ENCODE measurements at places on chromosomes 13 and 19.

- no peak for DNase-seq
Measured at GRCh38 chr13:67515895-67516294, 285.8 kb upstream of the PCDH9 start.

GRCh38 chr13:68046903-68047302 is 816.8 kb upstream of the PCDH9 start:
- no peak for DNase-seq

DNA sequence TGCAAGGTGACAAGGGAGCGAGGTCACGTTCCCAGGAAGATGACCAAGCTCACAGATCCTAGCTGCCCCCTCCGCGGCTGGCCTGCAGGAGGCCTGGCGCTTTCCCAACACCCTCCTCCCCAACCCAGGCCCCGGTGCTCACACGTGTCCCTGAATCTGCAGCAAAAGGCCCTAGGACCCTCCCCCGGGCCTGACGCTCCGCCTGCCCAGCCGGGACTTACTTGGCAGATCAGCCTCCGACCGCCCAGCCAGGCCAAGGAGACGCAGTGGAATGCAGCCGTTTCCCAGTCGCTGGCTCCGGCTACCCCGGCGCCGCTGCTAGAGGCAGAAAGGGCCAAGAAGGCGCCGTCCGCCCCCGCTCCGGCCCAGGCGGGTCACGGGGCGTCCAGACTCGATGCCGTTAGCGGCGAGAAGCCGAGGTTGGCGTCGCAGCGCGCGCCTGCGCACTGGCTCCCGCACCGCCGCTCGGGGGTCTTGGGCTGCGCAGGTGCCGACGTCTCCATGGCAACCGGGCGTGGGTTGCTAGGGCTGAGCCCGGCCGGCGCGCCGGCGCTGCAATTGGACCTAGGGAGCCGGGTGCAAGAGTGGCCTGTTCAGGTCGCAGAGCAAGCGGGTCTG is at the start of gene PNMA8A:
TSS of gene PNMA8A (minus strand) at position 448 of the 618 bp plus-strand sequence. CDS start 528 bp downstream, outside the sequence.
- DNase-seq: peak; percentile 92

DNA sequence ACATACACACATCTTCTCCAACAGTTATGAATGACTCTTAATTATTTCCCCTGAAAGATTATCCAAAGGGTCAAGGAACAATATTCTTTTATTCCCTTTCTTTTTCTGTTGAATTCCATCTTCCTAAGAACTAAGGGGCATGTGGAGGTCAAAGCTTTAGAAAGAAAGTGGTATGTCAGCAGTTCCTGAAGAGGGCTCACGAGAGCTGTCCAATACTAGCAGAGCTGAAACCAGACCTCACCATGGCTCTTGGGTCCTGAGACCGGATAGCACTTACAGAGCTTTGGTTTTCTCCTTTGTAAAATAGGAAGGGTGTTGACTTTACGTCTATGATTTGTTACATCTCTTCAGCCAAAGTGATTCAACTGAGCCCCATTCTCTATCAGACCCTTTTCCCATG is 109.8 kb upstream of the FREM2 start:
- no peak for DNase-seq

DNA sequence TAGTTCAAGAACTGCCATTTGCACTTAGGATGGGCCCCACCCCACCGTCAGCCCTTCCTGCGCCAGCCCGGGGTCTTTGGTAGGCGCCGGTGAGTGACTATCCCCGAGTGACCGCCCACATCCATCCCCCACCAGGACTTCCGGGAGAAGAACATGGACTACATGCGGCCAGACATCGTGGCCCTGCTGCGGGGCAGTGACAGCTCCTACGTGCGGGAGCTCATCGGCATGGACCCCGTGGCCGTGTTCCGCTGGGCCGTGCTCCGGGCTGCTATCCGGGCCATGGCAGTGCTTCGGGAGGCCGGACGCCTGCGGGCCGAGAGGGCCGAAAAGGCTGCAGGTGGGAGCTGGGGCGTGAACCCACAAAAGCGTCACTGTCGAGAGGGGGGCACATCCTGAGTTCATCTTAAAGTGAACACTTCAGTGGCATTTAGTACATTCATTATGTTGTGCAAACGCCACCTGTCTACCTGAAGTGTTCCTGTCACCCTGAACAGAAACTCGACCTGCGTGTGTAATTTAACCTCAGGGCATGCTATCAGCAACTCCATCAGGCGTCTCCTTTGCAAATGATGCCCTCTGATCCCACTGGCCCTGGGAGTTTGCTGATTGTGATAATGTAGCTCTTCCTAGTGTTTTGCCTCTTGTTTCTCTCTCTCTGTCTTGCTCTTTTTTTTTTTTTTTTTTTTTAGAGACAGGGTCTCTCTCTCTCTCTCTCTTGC is 42.4 kb upstream of the USE1 start:
- no peak for DNase-seq

- no peak for DNase-seq
Measured at GRCh38 chr13:32902874-32903273, 113.3 kb upstream of the KL start.

DNA sequence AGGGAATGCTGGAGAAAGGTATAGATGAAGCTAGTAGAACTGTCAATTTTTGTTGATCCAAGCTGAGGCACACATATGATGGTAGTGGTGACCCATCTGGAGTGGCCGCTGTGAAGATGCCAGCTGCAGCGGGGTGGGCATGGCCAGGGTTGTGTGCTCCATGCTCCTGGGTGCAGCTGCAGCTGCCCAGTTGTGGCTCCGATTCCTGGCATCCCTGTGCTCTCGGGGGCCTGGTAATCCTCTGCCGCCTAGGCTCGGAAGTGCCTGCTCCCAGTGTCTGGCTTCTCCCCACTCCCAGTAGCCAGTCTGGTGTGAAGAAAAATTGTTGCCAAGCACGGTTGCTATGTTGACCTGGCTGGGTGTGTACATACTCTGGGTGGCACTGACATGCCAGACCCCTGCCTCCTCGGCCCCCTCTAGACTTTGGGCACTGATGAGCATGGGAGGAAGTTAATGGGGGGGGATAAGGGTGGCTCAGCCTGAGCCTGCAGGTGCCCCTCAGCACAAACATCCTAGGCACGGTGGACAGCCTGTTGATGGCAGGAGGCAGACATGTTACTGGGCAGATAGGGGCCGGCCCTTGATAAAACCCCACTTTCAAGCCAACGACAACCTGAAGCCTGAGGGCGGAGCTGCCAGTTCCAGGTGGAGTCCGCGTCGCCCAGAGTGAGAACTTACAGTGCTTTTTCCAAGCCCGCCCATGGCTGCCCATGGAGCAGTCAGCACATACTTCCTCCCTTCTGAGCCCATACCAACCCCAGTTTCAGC is 1400.7 kb downstream of the PCDH9 start:
- DNase-seq: no peak

DNA sequence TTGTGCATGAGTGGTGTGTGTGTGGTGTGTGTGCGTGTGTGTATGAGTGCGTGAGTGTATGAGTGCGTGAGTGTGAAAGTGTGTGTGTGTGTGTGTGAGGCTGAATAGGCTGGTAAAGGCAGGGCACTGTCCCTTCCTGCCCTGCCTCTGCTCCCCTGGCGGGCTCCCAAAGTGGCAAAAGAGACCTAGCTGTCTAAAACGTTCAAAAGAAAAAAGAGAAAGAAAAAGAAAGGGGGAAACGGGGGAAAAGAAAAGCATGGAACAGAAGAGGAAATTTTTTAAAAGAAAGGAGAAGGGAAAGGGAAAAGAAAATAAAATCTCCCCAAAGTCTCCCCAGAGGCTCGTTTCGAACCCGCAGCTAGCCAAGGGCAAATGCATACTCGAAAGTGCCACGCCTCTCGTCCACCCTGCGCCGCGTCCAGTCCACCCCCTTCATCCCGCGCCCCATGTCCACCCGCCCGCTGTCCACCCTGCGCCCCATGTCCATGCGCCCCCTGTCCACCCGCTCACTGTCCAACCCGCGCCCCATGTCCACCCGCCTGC is 37.0 kb upstream of the FLT1 start:
- DNase-seq: no peak

- DNase-seq: no peak
Measured at GRCh38 chr13:36261976-36262375, 35.6 kb downstream of the CCDC169 start.

DNA sequence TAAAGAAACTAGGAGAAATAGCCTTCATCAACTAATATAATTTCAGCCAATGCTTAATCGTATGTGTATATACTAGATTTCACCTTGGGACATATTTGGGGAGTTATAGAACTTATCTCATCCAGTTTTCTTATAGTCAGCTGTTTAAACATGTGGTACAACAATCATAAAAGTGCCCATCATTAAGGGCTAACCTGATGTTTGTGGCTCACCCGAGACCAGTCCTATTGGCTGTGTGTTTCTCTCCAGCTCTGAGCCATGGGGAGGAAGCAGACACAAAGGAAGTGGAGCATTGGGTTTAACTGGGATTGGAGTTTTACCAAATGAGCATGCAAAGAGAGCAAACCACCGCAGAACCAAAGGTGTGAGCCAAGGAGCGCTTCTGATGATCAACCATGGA is 114.3 kb upstream of the KLF12 start:
- DNase-seq: no peak

DNA sequence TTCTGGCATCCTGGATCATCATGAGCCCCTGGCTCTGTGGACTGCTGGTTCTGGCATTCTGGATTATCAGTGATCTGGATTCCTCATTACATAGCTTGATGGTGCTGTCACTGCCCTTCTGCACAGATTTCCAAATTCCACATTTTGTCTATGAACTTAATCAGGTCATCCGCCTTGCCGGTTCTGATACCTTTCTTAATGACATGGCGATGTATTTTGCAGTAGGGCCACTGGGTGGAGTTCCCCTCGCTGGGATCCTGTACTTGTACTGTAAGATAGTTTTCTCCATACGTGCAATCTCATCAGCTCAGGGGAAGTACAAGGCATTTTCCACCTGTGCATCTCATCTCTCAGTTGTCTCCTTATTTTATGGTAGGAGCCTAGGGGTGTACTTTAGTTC is 24.4 kb upstream of the OR7C2 start:
- DNase-seq: no peak

- no peak for DNase-seq
Measured at GRCh38 chr13:39960191-39960590, 304.7 kb downstream of the COG6 start.

GRCh38 chr13:51590231-51590970 is 6.1 kb downstream of the WDFY2 start:
- no peak for DNase-seq

DNA sequence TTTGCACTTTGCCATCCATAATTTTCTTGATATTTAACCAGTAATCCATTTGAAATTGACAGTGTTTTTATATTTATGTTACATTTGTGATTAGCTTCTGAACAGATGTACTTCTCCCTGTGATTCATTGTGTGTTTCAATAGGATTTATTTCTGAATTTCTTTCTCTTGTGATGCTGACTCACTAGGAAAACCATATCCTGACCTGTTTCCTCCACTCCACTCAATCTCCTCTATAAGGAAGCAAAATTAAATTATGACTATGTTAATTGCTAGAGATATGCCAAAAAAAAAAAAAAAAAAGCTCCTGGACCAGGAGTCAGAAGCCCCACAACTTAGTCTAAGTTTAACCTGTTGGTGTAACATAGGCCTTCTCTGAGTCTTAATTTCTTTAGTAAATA is 614.6 kb upstream of the SPRY2 start:
- DNase-seq: no peak

GRCh38 chr19:46082728-46083050 is 41.8 kb downstream of the IGFL3 start:
- no peak for DNase-seq

DNA sequence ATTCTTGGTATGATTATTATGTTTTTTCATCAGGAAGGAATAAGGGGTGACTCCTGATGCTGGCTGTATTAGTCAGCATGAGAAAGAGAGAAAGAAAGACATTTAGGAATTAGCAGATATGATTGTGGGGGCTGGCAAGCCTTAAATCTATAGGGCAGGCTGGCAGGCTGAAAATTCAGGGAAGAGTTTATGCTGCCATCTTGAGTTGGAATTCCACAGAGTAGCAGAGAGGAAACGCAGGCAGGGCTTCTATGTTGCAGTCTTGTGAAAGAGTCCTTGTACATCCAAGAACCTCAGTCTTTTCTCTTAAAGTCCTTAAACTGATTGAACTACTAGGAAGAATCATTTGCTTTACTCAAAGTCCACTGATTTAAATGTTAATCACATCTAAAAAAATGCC is 262.7 kb upstream of the SLC10A2 start:
- DNase-seq: no peak

DNA sequence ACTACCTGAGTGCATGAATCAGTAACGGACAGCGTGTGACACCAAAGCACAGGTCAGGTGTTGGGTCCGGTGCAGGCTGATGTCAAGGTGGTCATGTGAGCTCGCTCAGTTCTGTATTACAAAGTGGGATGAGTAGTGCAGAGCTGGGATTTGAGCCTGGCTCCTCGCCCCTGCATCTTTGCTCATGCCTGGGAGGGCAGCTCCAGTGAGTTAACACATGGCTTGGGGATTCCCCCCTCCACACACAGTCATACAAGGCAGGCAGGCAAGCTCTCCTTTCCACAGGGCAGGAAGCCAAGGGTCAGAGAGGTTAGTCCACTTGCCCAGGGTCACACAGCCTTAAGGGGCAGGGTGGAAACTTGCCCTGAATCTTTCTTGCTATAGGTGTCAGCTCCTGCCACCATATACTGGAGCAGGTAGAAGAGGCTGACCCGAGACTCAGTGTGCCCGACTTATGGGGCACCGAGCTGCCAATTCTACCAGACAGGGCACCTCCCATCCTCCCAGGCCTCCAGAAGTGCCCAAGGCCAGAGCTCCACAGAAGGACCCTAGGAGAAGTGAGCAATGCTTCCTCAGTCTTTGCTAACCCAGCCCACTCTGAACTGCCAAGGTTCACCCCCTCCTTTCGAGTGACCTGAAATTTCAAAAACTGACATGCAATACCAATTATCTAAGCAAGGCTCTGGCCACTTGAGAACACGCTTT is 35.4 kb downstream of the ZNF787 start:
- DNase-seq: no peak

DNA sequence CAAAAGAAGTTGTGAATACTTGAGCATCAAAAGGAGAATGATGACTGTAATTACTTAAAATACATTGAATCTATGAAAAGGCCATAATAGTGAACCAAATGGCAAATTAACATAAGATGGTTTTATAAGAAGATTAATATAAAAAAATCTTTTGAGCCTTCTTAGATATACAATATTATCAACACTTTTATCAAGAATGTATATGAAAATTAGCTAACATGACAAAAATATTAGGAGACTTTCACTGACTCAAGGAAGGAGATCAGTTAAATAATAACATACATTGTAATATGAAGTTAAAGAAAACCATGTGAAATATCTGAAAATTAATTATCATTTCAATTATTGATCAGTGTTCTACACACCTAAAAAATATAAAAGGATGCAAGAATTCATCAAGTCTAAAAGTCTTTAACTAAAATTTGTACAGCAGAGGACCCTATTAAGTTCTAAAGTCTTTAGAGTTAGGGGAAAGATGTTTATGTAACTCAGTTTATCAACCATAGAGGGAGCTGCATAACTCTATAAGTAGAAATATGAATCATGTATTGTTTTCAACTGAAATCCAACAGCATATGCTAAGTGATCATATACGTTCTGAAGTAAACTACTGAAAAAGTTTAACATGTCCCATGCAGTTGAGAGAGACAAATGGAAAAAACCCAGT is 756.1 kb upstream of the MIR17HG start:
- DNase-seq: no peak

GRCh38 chr19:57047743-57048142 is 72.0 kb upstream of the USP29 start:
- no peak for DNase-seq

Data from renal pelvis (tissue), 12 donors.